ENCODE measurements at places on chromosomes 1 and 21.

DNA sequence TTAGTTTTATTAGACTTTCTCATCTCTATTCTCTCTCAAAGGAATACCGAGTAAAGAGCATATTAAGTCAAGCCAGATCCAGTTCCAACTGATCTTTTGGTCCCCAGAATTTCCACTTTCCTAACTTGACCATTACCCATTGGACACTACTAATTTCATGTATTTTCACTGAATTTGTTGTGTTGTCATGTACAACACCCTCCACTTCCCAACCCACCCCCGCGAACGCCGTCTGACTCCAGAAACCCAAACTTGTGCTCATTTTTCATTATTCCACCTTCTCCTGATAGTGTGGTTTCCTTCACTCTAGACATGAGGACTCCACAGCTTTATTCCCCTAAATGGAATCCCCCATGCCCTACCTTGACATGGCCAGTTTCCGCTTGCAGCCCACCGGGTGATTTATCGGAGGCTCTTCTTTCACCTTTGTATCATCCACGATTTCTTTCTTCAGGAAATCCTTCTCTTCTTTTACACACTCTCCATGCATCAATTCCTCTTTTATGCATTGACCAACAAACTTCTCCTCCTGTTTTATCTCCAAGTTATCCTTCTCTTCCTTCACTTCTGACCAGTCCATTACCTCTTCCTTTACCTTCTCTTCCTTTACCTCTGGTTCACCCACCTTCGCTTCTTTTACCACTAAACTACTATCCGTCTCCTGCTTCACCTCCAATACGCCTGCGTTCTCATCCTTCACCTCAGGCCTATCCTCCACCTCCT, 805 bp downstream of the ZNHIT6 start:
- DNase-seq = no peak

- no peak for DNase-seq
These were observed 48.9 kb upstream of the CITED4 start for GRCh38 chr1:40911105-40911504.

DNA sequence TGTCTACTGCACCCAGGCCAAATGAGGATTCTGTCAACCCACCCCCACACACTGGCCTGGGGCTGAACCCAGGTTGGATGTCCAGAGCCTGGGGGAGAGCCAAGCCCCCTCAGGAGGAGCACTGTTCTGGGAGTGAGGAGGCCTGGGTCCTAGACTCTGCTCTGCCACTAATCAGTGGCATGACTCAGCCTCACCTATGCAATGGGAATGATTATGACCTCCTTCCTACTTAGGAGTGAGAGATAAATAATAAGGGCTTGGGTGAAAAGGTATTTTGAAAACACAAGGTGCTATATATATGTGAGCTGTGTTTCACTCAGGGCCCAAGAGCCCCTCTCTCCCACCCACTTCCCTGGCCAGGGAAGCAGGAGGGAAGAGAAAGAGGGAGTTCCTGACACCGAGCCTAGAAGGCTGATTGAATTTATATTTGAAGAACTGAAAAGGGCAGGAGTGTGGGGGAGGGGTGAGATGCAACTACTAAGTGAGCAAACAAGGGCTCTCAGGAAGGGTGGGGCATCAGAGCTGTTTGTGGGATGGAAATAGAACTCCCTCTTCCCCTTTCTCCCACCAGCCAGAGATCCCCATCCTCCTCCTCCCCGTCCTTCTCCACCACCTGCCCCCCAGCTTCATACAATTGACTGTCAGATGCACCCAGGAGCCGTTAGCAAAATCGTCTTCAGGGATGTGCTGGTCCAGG, 8.2 kb downstream of the IGSF9 start:
- DNase-seq = no peak

DNA sequence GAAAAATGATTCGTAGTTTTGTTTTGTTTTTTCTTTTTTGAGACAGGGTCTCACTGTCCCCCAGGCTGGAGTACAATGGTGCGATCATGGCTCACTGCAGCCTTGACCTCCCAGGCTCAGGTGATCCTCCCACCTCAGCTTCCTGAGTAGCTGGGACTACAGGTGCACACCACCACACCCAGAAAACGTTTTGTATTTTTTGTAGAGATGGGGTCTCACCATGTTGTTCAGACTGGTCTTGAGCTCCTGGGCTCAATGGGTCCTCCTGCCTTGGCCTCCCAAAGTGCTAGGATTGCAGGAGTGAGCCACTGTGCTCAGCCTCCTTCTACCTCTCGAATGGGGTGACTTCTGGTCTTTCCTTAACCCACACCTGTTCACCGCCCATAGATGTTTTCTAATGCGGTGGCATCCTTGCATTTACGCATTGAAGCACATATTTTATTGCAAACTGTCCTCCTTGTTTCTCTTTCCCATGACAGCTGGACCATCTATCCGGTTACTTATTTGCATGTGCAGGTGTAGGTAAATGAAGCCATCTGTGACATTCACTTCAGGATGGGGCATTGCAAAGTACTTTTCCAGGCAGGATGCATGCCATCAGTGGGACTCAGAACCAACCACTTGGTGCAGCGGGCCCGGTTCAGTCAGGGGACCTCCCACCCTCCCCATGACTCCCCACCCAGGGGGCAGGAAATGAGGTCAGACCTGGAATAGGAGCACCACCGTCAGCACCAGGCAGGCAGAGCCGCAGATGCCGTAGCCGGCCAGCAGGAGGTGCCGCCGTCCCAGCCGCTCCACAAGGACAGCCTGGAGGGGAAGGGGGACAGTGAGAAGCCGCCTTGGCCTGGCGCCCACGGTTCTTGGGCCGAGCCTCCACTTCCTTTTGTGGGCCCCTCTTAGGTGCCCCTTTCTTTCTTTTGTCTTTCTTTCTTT, 16.5 kb downstream of the SLC2A7 start:
- DNase-seq = no peak

- no peak for DNase-seq
These were observed 987 bp upstream of the CDCP2 start for GRCh38 chr1:54153535-54154439.

GRCh38 chr1:154911691-154912550, 24.6 kb downstream of the PMVK start:
- no peak for DNase-seq

- no peak for DNase-seq
These were observed 59.3 kb downstream of the FH start for GRCh38 chr1:241460098-241460873.

DNA sequence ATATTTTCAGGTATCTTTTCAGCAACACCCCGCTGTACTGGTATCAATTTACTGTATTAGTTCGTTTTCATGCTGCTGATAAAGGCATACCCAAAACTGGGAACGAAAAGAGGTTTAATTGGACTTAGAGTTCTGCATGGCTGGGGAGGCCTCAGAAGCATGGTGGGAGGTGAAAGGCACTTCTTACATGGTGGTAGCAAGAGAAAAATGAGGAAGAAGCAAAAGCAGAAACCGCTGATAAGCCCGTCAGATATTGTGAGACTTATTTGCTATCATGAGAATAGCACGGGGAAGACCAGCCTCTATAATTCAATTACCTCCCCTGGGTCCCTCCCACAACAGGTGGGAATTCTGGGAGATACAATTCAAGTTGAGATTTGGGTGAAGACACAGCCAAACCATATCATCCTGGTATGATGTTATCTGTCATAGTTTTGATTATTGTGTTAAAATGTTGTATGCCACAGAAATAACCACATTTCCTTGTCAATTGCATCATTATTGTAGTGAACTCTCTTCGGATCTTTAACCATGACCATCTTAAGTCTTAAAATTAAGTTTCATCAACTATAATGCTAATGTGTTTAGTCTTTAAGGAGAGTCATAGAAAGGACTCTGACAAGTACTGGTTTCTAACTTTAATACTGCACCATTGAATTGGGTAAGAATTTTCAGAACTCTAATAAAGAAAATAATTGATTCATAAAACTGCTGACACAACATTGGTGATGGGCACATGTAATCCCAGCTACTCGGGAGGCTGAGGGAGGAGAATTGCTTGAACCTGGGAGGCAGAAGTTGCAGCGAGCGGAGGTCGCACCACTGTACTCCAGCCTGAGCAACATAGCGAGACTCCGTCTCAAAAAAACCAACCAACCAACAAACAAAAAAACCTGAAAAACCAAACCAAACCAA, 58.2 kb downstream of the TBX19 start:
- DNase-seq = no peak

DNA sequence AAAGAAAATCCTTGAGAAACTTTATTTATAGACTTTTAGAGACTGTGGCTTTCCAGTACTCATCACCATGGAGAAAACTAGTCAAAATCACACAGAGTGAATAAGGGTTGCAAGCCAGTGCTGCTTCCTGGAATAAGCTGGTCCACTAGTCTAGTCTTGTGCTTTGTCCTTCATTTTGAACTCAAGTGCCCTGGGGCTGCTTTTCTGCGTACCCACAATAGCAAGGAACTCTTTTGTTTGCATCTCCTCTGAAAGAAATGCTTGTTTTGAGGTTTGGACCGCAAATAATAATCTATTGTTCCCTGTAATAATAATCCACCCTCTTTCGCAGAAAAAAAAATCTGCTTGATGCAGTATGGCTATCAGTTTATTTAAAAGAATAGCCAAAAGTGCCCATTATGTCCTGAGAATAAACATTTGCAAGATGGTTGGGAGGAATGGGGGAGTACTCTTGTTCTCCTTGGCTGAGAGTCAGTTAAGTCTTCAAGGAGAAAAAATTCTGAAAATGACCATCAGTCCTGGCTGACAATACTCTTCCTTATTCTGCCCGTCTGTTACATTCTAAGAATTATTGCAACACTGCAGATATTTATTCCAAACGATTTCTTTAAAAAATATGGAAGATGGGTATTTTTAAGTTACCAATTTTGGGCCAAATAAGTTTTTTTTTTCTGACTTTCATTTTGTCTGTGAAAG, 41.9 kb downstream of the MPZL1 start:
- no peak for DNase-seq

DNA sequence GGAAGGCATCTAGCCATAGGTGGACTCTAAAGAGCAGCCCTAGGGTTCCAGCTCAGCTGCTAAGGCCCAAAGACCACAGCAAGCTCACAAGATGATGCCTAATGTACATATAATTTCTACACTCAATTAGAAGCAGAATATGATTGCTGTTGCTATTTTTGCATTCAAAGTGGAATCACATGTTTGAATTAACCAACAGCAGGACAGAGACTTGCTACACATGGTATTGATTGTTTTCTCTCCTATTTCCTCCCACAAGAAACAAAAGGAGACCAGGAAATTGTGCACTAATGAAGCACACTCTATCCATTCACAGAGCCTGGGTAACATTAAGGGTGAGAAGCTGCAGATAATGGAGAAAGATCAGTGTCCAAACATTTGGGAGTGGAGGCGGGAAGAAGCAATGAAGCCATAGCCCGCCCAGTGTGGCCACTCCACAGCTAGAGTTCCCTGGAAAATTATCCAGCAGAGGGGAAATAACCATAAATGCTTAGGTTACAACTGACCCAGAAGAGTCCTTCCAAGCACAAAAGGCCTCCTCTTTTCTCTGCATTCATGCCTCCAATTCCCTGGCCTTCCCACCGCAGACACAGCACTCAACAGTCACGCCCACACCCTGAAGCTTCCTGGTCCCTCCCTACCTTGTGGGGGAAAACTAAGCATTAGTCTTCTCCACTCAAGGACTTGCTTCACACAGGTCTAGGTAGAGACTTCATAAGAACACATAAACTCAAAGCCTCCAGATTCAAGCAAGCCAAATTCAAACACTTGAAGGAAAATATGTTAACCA, 7.5 kb downstream of the CNN3 start:
- DNase-seq = no peak

DNA sequence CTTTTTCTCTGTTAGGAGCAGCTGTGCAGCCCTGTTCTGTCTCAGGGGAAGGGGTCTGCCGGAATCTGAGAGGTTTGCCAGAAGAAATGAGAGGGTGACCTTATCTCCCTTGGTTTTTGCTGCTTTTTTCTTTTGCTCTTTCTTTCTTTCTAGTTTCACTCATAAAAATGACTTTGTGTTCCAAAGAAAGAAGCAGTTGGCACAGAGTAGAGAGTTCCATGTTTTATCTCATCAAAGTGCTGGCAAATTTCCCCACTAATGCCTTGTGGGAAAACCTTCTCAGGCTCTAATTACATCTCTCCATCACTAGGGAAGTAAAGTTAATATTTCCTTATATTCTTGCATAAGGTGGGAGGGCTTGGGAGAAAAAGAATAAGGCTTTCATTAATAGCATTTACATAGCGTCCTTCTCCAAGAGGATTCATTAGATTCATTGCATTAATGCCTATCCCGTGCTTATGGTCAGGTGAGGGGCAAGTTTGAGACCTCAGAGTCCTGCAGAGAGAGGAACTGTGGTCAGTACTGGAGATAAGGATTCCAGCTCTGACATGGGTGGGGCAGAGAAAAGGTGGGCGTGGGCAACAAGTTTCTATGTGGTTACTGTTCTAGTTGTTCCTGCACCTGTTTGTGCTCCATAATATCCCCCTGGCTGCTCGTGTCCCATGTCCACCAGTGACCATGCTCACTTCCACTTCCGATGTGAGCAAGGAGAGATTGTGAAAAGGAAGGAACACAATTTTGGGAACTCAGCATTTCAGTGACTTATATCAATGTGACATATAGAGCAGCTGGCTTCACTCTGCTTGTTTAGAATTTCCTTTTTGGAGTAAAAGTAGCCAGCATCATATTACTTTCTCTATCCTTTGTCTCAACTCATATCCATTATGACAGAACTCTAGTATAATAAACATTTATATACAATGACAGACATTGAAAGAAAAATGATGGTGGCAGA, 79.5 kb downstream of the DISC1 start:
- no peak for DNase-seq

DNA sequence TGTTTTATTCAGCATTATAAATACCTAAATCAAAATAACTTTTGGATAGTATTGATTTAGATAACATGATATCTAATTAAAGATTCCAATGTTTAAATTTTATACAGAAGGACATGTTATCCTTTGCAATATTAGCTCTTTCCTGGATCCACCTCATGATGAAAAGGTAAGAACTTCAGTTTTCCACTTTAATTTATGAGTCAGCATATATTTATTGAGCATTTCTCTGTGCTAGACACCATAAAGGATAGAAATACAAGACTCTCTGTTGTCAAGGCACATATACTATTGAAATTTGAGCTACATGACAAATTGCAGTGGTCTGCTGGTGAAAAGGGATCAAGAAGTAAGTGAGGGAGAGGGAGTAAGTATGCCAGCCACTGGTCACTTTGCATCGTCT, 68.1 kb upstream of the EXO1 start:
- no peak for DNase-seq

GRCh38 chr21:46555678-46556077, 49.2 kb downstream of the S100B start:
- DNase-seq = no peak

DNA sequence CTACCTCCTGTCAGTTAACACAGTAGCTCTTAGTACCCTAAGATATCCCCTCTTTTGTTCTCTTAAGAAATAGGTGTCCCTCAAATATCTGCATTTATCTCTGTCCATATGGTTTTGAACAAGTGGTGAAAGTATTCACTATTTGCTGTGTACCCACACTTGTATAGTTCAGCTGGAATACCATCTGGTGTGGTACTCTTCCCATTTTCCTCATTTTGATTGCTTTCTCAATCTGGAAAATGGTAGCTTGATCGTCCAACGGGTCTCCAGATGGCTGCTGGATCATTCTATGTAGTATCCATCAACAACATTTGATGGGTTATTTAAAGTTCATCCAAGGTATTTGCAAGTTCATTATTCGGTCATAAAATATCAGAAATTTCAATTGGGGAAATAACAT, 100.3 kb upstream of the DPYD start:
- no peak for DNase-seq
